CD4-positive, alpha-beta T cell treated with Interleukin-1 beta for 1 hour (primary cell): ENCODE measurements at places on chromosomes 6 and 20.
A peak's percentile ranks its signal among the peaks of the same experiment; 100 is the strongest.

DNA sequence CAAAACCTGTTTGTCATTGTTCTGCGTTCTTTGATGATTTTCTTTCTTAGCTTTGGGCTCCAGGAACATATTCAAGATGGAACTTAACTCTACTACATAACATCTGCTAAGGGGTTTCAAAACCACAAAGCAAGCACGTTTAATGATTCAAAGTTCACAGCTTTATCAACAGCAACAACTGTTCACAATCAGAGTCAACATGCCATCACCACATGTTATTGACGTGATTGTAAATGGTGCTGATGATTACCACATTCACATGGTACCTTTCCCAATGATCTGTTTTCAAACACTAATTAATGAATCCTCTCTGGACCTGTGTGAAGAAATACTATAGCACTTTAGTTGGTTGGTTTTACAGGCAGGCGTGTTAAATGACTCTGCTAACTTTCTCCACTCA, 180.6 kb upstream of the CEP162 start:
- no peak for DNase-seq

- no peak for DNase-seq
These were observed 2.8 kb downstream of the ANKRD60 start for GRCh38 chr20:58225452-58226200.

- no peak for DNase-seq
These were observed 115.0 kb downstream of the SCP2D1 start for GRCh38 chr20:18928626-18929025.

DNA sequence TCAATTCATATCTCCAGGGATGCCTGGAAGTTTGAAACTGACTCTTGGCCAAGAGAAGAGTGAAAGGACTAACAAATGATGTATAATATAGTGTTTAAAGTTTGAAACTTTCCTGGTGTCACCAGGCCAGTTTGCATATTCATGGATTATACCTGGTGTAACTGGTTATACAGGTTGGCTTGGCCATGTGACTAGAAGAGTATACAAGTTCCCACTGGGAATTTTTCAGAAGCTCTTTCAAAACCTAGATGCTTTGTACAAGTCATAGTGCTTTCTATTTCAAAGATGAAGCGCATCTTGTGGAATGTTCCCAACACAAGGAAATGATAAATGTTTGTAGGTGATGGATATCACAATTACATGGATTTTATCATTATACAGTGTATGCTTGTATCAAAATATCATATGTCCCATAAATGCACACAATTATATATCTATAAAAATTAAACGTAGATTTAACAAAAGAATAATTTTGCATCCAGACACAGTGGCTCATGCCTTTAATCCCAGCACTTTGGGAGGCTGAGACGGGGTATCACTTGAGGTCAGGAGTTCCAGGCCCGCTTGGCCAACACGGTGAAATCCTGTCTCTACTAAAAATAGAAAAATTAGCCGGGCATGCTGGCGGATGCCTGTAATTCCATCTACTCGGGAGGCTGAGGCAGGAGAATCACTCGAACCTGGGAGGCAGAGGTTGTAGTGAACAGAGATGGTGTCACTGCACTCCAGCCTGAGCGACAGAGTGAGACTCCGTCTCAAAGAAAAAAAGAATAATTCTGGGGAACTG, 1420.2 kb downstream of the GRIK2 start:
- DNase-seq = no peak

DNA sequence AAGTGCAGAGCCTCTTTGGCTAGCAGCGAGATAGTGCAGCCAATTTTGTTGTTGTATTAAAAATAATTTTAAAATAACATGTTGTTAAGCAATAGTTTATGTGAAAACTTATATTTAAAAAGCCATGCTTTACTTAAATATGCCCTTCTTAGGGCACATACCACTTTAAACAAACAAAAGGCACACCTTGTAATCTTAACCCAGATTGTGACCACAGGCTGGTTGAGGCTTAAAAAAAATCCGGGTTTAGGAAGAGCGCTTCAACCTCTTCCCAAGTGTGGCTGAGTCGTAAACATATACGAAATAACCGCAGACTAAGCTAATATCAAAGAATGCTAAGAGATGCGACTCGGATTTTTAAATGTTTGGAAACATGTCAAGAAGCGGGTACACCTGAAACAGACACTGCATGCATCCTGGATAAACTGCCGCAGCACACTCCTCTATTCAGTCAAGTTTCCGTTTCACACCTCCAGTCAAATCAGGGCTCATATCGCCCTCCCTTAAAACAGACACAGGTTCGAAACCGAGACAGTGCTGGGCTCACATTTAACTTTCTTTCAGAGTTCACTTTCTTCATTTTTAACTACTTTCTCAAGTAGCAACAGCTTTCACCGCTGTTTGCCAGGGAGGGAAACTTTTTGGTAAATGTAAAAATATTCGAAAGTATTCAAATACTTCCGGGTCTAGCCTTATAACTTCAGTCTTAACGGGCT, 1.5 kb downstream of the DEK start:
- no peak for DNase-seq

GRCh38 chr6:90574610-90575009, 12.3 kb downstream of the MAP3K7 start:
- no peak for DNase-seq

GRCh38 chr6:91482498-91482897, 895.6 kb upstream of the MAP3K7 start:
- no peak for DNase-seq

GRCh38 chr20:2659547-2659946, 4.5 kb downstream of the IDH3B start:
- no peak for DNase-seq

- DNase-seq = no peak
These were observed 32.4 kb downstream of the SLC2A12 start for GRCh38 chr6:134020071-134020470.

DNA sequence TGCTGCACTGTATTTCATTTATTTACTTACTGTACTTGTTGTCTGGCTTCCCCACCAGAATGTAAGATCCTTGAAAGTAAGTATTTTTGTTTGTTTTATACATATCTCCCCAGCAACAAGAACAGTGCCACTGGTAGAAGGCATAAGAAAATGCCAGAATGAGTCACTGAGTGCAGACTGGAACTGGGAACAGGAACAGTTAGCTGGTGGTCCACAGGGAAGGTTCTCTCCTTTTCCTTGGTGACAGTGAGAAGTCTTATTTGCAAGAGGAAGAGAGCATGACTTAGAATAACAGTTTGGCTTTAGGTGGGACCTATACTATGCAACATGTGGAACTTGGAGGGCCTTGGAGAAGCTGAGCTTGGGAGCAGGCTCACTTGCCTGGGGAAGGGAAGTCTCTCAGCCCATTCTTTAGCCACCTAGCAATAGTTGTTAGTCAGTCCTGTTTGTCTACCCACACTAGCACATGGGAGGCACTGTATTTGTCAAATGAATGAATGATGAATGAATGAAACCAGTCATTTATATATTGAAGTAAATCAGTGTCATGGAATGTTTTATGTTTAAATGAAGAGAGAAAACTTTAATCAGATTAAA, 203.5 kb downstream of the KCNQ5 start:
- no peak for DNase-seq

- DNase-seq = no peak
These were observed 341.7 kb downstream of the PREX1 start for GRCh38 chr20:48486065-48486464.

DNA sequence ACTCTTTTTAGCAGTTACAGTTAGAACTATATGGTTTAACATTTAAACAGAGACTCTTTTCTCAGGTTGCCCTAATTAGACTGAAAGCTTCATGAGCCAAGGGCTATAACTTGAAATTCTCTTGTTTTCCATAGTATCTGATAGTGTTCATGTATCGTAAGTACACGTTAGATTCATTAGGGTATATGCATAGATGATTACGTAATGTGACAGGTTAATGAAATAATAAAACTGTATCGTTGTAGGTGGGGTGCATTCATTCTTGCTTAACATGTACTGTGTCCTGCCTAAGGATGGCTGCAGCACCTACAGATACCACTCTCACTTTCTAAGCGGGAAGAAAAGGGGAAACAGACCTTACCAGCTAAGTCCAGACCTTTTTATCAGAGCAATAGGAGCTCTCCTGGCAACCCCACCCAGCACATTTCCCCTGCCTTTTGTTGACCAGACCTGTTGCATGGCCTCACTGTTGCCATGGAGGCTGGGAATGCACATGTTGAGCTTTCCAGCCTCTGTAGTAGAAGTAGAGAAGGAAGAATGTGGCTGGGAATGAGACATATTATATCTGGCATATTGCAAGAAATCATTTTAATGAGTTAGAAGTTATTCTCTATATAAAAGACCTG, 83.0 kb downstream of the MAP3K4 start:
- no peak for DNase-seq

GRCh38 chr6:111653979-111654378, 48.3 kb upstream of the TRAF3IP2 start:
- no peak for DNase-seq

DNA sequence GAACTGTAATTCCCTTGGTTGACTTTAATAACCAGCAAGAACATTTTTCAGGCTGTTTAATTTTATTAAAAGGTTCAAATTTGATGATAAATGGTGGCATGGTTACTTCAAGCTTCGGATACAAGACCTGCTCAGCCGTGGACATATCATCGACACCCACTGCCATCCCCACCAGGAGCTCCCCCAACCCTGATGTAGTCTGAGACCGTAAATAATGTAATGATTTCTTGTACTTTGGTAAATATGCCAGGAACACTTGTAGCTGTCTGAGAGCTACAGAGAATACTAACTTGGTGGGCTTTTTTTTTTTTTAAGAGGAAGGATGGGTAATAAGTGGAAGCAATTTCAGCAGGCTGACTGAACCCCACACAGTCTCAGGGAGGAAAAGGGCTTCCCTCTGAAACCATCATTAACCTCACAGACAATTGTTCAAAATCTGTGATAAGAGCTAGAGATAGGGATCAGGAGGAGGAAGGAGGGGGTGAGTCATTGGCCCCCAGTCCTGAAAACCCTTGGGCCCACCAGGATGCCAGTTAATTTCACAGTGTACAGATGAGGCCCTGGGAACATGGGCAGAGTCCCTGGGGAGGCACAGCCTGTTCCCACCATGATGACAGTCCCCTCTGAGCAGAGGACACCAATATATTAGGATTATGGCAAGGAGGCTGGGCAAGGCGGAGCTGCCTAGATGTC, 56.0 kb downstream of the APCDD1L start:
- DNase-seq = no peak

- no peak for DNase-seq
These were observed 42.2 kb upstream of the CEP85L start for GRCh38 chr6:118693562-118693961.

- DNase-seq = no peak
These were observed 3.3 kb downstream of the GPLD1 start for GRCh38 chr6:24486065-24486464.

GRCh38 chr6:34284563-34285447, 36.0 kb upstream of the SMIM29 start:
- peak; percentile 54 for DNase-seq

- DNase-seq = no peak
These were observed 90.0 kb upstream of the BACH2 start for GRCh38 chr6:90386399-90387382.

GRCh38 chr6:138695193-138695592, 78.4 kb upstream of the CCDC28A start:
- DNase-seq = no peak

DNA sequence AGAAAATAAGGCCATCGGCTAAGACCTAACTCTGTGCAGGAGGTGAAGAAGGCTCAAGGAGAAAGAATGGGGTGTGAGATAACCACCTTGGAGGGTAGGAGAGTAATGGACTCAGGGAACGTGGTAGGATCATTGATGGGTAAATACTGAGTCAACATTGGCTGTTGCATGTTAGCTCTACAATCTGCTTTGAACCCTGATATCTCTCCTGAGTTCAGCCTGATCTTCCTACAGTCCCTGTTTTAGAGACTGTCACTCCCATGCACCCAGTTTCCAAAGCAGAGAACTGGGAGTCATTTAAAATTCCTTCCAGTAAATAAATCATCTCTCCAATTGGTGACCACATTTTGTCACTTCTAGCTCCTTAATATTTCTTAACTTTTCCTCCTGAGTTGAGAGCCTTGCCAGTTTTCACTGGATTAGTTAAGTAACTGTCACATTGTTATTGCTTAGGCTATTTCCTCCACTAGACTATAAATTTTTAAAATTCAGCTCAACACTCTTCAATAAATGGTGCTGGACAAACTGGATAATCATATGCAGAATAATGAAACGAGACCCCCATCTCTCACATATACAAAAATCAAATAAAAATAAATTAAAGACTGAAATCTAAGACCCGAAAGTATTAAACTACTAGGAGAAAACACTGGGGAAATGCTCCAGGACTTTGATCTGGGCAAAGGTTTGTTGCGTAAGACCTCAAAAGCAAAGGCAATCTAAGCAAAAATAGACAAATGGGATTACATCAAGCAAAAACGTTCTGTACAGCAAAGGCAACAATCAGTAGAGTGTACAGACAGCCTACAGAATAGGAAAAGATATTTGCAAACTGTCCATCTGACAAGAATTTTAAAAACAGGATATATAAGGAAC, 138.9 kb upstream of the TMEM170B start:
- DNase-seq = no peak

DNA sequence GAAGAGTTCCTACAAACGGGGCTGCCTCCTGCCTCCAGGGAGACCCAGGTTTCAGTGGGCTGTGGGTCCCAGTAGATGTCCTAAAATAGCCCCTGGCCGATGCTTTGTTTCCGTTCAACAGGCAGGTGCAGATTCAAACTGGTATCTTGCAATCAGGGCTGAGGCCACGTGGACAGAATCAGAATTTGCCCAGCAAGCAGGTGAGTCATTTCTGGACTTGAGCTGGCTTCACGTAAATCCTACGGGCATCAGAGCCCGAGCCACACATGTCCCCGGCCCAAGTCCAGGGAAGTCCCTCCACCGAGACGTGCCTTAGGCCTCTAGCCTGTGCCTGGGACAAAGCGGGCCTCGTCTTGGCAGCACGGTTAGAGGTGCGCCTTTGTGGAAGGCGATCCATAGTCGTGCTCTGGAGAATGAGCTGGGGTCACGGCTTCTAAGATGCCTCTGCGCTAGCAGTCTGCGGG, 101.6 kb upstream of the FRMD1 start:
- DNase-seq = no peak

- no peak for DNase-seq
These were observed 991.8 kb upstream of the GJE1 start for GRCh38 chr6:141140905-141141304.

DNA sequence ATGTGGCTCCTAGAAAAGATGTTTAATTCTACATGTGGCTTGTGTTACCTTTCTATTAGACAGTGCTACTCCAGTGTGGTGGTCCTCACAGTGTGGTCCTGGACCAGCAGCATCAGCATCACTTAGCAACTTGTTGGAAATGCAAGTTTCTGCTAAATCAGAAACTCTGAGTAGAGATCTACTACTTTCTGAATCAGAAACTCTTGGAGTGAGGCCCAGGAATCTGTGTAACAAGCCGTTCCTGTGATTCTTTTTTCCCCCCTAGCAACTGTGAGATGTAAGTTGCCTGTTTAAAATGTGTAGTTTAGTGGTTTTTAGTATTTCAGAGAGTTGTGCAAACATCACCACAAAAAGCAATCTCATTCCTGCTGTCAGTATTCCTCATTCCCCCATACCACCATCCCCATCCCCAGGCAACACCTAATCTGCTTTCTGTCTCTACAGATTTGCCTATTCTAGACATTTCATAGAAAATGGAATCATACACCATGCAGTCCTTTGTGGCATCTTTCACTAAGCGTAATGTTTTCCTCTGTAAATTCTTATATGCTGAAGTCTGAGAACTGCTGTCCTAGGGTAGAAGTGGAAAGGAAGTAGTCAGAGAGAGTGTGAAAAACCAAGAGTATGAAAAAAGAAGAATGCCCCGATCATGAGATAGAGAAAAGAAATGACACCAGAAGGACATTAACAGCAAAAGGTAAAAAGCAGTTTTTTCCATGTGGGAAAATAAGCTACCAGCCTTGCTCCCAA, 18.9 kb upstream of the BTBD9 start:
- DNase-seq = no peak

GRCh38 chr6:45300736-45301135, 27.4 kb upstream of the RUNX2 start:
- DNase-seq = no peak
